ENCODE measurements at places on chromosomes 6 and 20.

DNA sequence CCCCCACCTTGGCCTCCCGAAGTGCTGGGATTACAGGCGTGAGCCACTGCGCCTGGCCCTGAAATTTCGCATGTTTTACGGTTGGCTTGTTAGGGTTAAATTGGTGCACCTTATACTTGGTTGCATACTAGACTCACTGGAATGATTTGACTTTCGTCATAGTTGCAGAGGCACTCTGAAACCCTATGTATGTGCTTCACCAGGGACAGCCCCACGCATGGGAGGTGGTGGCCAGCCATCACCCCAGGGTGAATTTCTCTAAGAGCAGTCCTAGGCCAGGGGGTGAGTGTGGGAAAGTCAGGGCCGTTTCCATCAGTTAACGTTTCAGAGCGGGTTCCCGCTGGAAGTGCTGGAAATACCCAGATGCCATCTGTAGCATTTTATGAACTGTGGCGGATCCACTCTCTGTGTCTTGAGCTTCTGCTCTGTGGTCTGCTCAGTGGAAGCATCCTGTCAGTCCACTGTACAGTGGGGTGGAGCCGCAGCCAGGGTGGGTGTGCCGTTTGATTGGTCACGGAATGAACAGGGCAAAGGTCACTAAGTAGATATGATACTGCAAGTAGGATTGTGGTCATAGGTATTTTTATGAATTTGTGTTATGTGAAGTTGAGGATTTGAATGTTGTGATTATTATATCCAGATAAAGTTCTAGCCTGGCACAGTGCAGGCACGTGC, 13.2 kb downstream of the DNAJC5 start:
- DNase-seq: no peak

GRCh38 chr20:17316316-17317038, 89.6 kb downstream of the PCSK2 start:
- no peak for DNase-seq

GRCh38 chr20:45946149-45946970, 11.9 kb downstream of the PCIF1 start:
- DNase-seq: no peak

GRCh38 chr6:125375821-125376220, 74.1 kb upstream of the HDDC2 start:
- no peak for DNase-seq

- peak; percentile 8 for DNase-seq
These were observed 571 bp upstream of the FOXC1 start for GRCh38 chr6:1609041-1609647.

DNA sequence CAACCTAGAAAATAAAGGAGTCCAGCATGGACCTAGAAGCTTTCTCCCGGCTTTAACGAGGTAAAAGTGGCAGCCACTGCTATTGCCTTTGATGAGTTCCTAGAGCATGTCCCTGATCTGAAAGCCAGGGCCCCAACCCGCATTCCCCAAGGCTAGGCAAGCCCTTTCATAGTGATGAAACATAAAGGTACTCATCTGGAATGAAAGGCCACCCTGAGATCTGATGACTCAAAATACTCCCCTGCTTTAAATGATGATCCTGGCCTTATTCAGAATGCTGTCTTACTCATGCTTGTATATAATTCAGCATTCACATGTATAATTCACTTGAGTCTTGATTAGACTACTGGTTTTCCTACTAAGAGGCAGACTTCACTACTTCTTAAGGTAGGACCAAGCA, 21.3 kb downstream of the TTPAL start:
- DNase-seq: peak; percentile 96

GRCh38 chr6:100435299-100435698, 29.4 kb downstream of the SIM1 start:
- no peak for DNase-seq

DNA sequence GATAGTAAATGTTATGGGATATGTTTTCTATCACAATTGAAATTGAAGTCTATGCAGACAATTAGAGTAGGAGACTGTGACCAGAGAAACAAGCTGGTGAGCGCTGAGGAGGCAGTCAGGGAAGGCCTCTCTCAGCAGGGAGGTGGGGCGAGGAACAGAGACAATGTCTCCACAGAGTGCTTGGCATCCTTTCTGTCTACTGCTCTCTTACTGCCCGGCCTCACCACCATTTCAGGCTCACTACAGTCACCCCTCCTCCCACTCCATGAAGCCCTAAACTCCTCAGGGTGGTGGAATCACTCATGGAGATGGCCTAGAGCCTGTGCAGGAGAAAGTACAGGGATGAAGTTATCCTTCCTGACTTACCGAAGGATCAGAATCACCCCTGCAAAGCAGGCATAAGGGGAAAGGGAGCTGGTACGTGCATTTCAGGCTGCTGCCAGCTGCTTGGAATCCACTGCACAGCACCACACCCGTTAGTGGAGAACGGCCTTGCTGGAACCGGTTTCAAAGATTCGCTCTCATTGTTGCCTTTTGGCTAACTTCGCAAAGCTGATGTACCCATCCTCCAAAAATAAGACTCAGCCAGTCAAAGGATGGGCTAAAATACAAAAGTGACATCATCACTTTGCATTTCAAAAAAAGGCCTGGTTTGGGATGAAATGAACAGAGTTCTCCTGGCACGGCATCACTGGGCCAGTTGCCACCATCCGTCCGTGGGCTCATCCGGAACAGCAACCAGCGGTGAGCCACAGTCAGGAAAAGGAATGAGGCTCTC, 67.3 kb downstream of the SLC22A23 start:
- peak; percentile 16 for DNase-seq

DNA sequence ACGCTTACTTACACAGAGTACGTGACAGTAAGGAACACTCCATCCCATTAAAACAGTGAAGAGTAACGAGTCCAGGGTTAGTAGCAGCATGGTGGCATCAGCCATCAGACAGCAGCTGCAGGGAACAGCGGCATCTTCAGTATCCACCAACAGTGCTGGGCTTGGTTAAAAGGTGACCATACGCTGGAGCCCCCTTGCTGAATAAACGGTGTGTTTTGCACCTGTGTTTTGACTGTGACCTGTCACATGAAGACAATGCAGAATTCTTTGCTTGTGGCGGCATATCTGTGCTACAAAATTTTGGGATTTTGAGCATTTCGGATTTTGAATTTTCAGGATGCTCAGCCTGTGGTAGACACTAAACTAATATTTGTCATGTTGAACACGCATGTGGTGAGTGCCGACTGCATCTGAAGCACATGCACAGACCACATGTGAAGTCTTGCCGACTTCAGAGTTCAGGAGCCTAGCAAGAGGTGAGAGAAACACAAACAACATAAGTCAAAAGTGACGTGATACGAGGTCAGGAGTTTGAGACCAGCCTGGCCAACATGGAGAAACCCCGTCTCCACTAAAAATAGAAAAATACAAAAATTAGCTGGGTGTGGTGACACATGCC, 69.3 kb upstream of the FRMD1 start:
- no peak for DNase-seq
